Upper lobe of right lung (tissue), 1 donor: ENCODE measurements at places on chromosomes 4 and X. TPM values are rescaled to one million over a fixed set of nuclear protein-coding genes. Genes with fewer than 3 reads are reported as not detected.

DNA sequence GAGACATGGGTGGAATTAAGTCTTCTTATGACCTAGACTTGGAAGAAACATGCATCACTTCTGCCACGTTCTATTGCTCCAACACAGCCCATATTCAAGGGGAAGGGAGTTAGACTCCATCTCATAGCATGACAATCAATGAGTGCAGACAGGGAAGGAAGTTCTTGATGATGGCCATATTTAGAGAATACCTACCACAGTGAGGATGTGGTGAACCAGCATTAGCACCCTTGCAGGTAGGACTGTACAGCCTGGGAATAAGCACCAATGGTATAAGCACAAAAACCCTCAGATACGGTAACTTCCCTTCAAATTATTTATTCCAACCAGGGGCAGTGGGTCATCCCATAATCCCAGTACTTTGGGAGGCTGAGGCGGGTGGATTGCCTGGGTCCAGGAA lies 29.8 kb downstream of the PAGE2 start:
- H3K27ac ChIP-seq, result no peak overlapping the region
- no peak overlapping the region for H3K4me3 ChIP-seq
- H3K4me1 ChIP-seq, result no peaks in the 10 kb centered on the region

The KDR gene
- 48.6 TPM for total RNA-seq

The FRMD7 gene
- not detected for total RNA-seq

- peak overlapping the region; percentile 91 for H3K27ac ChIP-seq
- H3K27me3 ChIP-seq, result no peaks in the 10 kb centered on the region
- DNase-seq, result peak; percentile 86
- H3K4me1 ChIP-seq, result peaks cover 32% of the 10 kb centered on the region
- H3K36me3 ChIP-seq, result no peaks in the 10 kb centered on the region
- peak overlapping the region; percentile 60 for H3K4me3 ChIP-seq
Measured at GRCh38 chr4:3041192-3042142, 32.9 kb downstream of the HTT-AS start.

DNA sequence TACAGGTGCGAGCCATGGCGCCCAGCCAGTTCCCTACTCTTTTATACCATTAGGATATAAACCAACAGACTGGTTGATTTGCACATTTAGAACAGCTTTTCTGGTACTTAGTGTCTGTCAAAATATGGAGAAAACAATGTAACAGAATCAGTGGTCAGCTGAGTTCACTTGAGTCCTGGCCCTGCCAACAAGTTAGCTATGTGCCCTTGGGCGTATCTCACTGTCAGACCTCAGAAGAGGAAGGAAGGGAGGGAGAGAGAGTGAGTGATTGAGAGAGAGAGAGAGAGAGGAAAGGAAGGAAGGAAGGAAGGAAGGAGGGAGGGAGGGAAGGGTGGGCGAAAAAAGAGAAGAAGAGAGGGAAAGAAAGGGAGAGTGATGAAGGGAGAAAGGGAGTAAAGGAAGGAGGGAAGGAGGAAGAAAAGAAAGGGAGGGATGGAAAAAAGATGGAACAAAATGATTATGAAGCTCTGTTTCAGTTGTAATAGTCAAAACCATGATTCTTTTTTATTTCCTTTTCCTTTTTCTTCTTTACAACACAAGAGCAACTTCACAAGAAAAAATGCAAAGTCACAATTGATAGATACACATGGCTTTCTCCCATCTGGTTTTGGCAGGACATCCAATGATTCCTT lies 55.7 kb upstream of the PDGFRA start:
- no peak overlapping the region for H3K27ac ChIP-seq
- H3K27me3 ChIP-seq, result no peaks in the 10 kb centered on the region
- DNase-seq, result no peak
- H3K36me3 ChIP-seq, result no peaks in the 10 kb centered on the region

DNA sequence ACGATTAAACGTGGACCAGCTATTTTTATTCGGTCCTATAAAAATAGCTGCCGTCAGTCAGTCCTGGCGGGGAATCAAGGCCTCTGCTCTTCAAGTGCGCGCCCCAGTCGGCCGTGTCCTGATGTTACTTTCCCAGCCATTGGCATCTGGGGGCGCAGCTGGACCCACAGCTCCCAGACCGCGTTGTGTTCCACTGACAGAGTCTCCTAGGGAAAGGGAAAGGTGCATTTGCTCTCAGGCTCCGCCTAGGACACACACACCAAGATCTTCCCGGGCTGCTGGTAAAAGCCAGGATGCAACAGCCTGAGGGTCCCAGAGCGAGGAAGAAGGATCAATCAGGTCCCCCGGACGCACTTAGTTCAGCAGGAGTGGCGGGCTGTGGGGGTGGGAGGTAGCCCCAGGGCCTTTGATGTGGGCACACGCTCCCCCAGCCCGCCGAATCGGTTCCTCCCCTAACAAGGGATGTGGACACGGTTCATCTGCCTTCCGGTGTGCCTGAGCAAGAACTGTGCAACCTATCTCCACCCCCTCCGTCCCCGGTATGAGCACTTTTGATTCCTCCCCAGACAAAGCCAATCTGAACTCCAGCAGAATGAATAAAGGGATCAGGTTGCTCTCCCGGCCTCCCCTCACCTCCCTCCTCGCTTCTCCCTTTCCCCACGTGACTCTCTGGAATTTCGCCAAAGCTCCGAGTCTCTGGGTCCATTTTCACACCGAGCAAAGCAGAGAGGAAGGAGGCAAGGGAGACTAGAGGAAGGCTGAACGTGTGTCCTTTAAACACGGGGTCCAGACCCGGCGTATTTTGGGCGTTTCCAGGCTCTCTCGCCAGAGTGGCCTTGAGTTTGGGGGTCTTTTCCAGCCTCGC lies 626 bp upstream of the FRAS1 start:
- peak overlapping the region; percentile 65 for H3K4me3 ChIP-seq
- no peak overlapping the region for H3K27ac ChIP-seq
- peaks cover 17% of the 10 kb centered on the region for H3K4me1 ChIP-seq

GRCh38 chr4:166312166-166312565 lies 439.1 kb downstream of the TLL1 start:
- H3K4me3 ChIP-seq, result no peak overlapping the region
- DNase-seq, result no peak
- no peaks in the 10 kb centered on the region for H3K4me1 ChIP-seq
- H3K27ac ChIP-seq, result no peak overlapping the region

The EFNB1 gene
- total RNA-seq, result 29.0 TPM

GRCh38 chr4:39043861-39044363 lies 11.7 kb upstream of the TMEM156 start:
- peak overlapping the region; percentile 66 for H3K4me3 ChIP-seq
- H3K27ac ChIP-seq, result peak overlapping the region; percentile 81
- H3K4me1 ChIP-seq, result peaks cover 39% of the 10 kb centered on the region
- H3K27me3 ChIP-seq, result no peaks in the 10 kb centered on the region
- H3K36me3 ChIP-seq, result no peaks in the 10 kb centered on the region

DNA sequence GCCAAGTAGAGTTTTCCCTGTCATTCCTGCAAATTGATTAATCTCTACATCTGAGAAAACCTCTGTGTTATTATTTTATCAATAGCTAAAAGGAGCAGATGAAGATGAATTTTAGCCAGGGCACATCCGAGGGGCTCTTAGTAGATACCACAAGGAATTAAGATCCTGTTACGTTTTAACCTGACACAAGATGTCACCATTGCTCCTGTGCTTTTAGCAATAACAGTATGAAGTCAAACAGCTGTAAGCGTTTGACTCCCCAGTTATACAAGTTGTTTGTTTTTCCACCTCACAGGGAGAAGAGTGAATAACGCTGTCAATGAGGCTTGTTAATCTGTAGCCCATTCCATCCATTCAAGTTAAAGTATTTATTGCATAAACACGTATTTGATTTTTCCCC lies 76.0 kb upstream of the AP1S2 start:
- H3K27me3 ChIP-seq, result no peaks in the 10 kb centered on the region
- DNase-seq, result no peak
- no peaks in the 10 kb centered on the region for H3K4me1 ChIP-seq

The SYP gene
- 3.5 TPM for total RNA-seq

The PTTG2 gene
- 0.84 TPM for total RNA-seq

DNA sequence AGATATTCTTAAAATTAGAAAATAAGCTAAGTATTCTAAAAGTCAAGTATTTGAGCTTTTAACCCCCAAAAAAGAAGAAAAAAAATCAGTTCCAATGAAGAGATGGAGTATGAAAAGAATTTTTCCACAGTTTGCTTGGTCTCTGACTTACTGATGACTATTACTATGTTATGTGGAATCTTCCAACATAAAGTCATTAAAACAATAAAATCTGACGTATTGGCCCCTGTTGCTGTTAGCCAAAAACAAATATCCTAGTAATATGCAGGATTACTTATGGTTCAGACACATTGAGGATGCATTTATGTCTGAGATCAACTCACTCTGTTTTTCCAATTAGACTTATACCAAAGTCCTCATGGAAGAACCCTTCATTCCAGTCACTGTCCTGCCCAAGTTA lies 517.2 kb upstream of the ADGRL3 start:
- no peak for DNase-seq
- no peaks in the 10 kb centered on the region for H3K27me3 ChIP-seq
- no peak overlapping the region for H3K4me3 ChIP-seq
- no peak overlapping the region for H3K27ac ChIP-seq
- H3K36me3 ChIP-seq, result no peaks in the 10 kb centered on the region

DNA sequence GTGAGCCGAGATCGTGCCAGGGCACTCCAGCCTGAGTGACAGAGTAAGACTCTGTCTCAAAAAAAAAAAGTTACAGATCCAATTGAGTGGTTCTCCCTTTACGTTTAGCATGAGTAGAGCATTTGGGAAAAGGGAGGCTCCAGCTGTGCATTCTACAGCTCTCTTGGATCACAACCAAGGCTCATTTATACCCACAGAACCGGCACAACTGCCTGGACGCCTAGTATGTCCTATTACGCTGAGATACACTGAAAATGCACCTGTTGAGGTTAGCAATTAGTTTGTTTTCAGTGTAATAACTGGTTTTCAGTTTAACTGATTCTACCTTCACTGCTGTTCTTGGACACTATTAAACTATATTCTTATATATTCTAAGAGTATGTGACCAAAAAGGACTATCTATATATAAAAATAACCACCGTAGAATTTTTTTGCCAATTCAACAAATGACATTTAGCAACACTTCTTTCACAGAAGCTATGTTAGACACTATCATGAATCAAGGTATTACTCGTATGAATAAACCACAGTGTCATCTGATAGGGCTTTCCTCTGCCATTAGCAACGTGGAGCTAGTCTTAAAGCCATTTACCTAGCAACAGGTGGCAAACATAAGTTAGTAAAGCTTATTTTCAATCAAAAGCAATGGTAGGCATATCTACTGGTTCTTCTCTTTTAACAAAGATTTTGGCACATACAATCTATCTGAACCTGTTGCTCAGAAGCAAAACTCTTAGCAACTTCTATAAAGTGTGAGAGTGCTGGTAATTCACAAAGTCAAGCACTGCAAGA lies 3.6 kb downstream of the OTUD4 start:
- H3K36me3 ChIP-seq, result peaks cover 13% of the 10 kb centered on the region
- no peak for DNase-seq
- H3K4me3 ChIP-seq, result peak overlapping the region; percentile 73
- peaks cover 43% of the 10 kb centered on the region for H3K4me1 ChIP-seq
- H3K27me3 ChIP-seq, result no peaks in the 10 kb centered on the region

GRCh38 chr4:176896211-176896610 lies 103.5 kb upstream of the VEGFC start:
- DNase-seq, result no peak
- no peaks in the 10 kb centered on the region for H3K36me3 ChIP-seq
- H3K4me3 ChIP-seq, result no peak overlapping the region
- H3K27me3 ChIP-seq, result no peaks in the 10 kb centered on the region
- no peak overlapping the region for H3K27ac ChIP-seq
- no peaks in the 10 kb centered on the region for H3K4me1 ChIP-seq

GRCh38 chr4:47104986-47105385 lies 73.6 kb downstream of the GABRB1 start:
- no peaks in the 10 kb centered on the region for H3K36me3 ChIP-seq
- H3K27me3 ChIP-seq, result no peaks in the 10 kb centered on the region
- no peak overlapping the region for H3K27ac ChIP-seq
- no peak for DNase-seq
- no peaks in the 10 kb centered on the region for H3K4me1 ChIP-seq

GRCh38 chr4:121676345-121677075 lies 20.3 kb downstream of the ANXA5 start:
- H3K27me3 ChIP-seq, result no peaks in the 10 kb centered on the region
- no peaks in the 10 kb centered on the region for H3K4me1 ChIP-seq
- DNase-seq, result no peak
- no peak overlapping the region for H3K4me3 ChIP-seq
- H3K36me3 ChIP-seq, result peaks cover 90% of the 10 kb centered on the region

DNA sequence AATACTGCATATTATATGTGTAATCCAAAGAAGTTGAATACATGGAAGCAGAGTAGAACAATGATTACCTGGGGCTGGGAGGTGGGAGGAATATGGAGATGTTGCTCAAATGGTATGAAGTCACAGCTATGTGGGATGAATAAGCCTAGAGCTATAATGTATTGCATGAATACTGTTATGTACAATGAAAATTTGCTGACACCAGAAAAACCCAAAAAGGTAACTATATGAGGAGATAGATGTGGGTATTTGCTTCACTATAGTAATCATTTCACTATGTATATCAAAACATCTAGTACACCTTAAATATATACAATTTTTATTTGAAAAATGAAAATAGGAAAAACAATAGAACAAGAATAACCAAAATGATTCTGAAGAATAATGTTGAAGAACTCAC lies 11.2 kb downstream of the PAGE3 start:
- no peaks in the 10 kb centered on the region for H3K36me3 ChIP-seq
- H3K4me1 ChIP-seq, result no peaks in the 10 kb centered on the region

GRCh38 chr4:74369855-74370254 lies 4.9 kb downstream of the EREG start:
- peaks cover 9% of the 10 kb centered on the region for H3K4me1 ChIP-seq
- no peak overlapping the region for H3K27ac ChIP-seq
- no peak for DNase-seq
- H3K36me3 ChIP-seq, result no peaks in the 10 kb centered on the region
- peaks cover 21% of the 10 kb centered on the region for H3K27me3 ChIP-seq

The IL21 gene
- total RNA-seq, result not detected

The CHRDL1 gene
- 95.8 TPM for total RNA-seq

The GAGE13 gene
- not detected for total RNA-seq

DNA sequence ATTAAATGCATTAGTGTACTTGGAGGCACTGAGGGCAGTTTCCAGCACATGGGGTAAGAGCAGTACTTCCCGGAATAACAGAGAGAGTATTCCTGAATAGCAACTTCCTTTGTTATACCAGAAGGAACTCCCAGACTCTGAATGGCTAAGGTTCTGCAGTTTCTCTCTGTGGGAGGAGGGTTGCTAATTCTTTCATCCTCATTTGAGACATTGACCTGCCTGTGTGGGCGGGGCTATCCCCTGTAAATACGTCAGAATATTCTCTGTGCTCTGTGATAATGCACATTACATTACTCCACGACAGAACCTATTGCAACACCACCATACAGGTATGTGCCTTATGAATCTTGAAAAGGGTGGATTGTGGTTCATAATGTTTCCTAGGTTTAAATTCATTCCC lies 52.7 kb downstream of the SPINK2 start:
- H3K36me3 ChIP-seq, result no peaks in the 10 kb centered on the region
- DNase-seq, result no peak

GRCh38 chrX:74931214-74931613 lies 6.0 kb upstream of the NEXMIF start:
- no peak overlapping the region for H3K27ac ChIP-seq
- no peaks in the 10 kb centered on the region for H3K4me1 ChIP-seq
- no peak for DNase-seq

- H3K27me3 ChIP-seq, result no peaks in the 10 kb centered on the region
- DNase-seq, result no peak
- no peak overlapping the region for H3K4me3 ChIP-seq
- H3K4me1 ChIP-seq, result no peaks in the 10 kb centered on the region
- H3K36me3 ChIP-seq, result no peaks in the 10 kb centered on the region
Measured at GRCh38 chrX:70332600-70332999, 42.7 kb downstream of the KIF4A start.

- no peak for DNase-seq
- no peaks in the 10 kb centered on the region for H3K36me3 ChIP-seq
- no peaks in the 10 kb centered on the region for H3K27me3 ChIP-seq
- H3K4me3 ChIP-seq, result no peak overlapping the region
- no peak overlapping the region for H3K27ac ChIP-seq
Measured at GRCh38 chr4:166279261-166279660, 406.2 kb downstream of the TLL1 start.

The SHROOM4 gene
- total RNA-seq, result 43.5 TPM
